Urinary bladder (tissue), 4 donors: ENCODE measurements at places on chromosomes 11 and 22. TPM values are rescaled to one million over a fixed set of nuclear protein-coding genes. Genes with fewer than 3 reads are reported as not detected.

DNA sequence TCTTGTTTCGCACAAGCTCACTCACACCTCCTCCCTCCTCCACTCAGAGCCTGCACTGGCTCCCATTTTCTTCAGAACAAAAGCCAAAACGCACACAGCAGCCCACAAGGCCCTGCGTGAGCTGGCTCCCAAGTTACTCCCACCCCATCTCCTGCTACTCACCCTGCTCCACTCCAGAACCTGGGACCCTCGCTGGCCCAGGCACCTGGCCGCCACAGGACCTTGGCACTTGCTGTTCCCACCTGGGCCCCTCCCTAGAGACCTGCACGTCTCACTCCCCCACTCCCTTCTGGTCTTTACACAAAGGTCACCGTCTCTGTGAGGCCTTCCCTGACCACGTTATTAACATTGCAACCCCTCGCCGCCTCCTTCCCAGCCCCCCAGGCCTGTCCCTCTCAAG is 945 bp upstream of the MFNG start:
- no peak for DNase-seq

DNA sequence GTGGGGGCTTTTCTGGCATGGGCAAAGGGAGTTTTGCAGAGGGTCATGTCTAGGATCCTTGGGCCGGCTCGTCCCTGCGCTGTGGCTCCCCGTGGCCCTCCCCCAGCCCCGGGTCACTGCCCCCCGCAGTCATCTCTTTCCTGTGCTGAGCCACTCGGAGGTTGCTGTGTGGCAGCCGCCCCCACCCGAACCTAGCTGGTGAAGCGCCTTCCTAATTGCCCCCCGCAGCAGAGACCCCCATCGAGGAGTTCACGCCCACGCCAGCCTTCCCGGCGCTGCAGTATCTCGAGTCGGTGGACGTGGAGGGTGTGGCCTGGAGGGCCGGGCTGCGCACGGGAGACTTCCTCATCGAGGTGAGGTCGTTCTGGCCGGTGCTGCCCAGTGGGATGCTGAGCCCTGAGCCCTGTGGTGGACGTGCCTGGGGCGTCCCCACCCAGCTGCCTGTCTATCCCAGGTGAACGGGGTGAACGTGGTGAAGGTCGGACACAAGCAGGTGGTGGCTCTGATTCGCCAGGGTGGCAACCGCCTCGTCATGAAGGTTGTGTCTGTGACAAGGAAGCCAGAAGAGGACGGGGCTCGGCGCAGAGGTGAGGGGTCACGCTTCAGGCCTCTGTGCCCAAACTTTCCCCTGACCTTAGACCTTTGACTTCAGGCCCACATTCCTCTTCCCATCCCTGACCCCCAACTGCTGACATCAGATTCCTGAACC is 32.0 kb downstream of the SHANK3 start:
- DNase-seq: no peak

- DNase-seq: no peak
Measured at GRCh38 chr11:125346179-125346530, 149.9 kb downstream of the FEZ1 start.

GRCh38 chr11:85945788-85946187 is 90.6 kb downstream of the CCDC83 start:
- DNase-seq: no peak

GRCh38 chr11:62671608-62672389 is at the start of the genes LBHD1 and UQCC3:
Gene LBHD1, minus strand, starts transcription at chr11:62672267. Its CDS starts 2,236 bp downstream, at chr11:62670031.
Gene UQCC3, plus strand, starts transcription at chr11:62671673. Its CDS starts 73 bp downstream, at chr11:62671746.
- peak; percentile 71 for DNase-seq

The MRGPRX3 gene
- not detected for total RNA-seq

GRCh38 chr11:128040603-128041002 is 546.8 kb downstream of the ETS1 start:
- DNase-seq: no peak

DNA sequence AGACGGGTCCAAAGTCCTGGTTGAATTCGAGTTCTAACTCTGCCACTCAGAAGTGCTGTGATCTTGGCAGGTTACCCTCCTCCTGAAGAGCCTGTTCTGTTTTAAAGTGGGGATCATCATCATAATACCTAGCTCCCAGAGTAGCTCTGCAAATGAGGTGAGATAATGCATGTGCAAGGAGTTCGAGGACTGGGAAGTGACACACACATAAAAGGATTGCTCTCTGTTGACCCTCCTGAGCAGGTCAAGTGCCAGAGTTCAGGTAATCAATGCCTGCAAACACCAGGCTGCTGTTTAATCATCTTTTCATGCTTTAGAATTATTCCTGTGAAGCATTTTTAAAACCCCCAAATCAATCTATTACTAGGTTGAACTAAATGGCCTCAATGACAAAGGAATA is 19.9 kb downstream of the RCN1 start:
- no peak for DNase-seq

DNA sequence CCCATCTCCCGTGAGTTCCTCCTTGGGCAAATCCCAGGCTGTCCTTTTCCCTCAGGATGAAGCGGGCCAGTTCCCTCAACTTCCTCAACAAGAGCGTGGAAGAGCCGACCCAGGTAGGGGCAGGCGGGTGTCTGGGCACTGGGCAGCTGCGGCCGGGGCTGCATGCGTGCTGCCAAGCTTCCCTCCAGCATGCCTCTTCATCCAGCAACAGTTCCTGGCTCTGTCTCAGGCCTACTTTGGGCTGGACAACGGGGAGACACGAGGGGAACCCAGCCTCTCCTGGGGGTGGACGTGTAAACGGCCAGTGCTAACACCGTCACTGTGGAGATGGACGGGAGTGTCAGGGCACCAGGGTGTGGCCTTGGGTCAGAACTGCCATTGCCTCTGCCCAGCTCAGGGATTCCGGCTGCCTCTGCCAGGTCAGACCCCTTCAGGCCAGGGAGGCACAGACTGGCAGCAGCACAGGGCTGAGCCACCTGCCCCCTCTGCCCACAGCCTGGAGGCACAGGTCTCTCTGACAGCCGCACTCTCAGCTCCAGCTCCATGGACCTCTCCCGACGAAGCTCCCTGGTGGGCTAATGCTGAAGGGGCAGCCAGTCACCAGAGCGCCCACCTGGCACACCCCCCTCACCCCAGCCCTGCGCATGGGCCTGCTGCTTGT is 1.9 kb upstream of the RAB1B start:
- no peak for DNase-seq

- DNase-seq: no peak
Measured at GRCh38 chr22:47064016-47064415, 301.6 kb downstream of the TBC1D22A start.

DNA sequence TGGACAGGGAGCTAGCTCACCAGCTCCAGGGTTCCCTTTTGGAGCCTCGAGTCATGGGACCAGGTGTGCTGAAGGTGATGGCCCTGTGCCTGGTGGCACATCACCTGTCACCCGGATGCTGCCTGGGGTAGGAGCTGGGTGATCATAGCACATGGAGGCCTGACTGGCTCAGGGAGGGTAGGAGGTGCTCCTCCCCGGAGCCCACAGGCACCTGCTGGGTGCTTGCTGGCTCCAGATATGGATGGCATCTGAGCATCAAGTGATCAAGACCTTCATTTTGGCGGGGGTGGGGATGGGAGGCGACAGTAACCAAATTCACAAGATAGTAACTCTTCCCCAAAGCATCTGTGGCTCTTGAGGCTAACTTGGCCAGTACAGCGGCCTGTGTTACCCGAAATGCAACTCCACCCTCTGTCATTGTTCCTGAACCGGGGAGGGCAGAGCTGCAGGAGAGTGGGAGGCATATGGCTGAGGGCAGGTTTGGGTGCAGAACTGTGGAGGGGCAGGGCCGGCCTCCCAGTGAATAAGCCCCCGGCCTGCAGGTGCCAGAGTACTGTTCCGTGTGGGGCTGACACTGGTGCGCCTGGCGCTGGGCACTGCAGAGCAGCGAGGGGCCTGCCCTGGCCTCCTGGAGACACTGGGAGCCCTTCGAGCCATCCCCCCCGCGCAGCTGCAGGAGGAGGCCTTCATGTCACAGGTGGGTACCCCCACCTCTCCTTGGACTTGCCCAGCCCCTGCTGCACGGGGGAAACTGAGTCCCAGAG is 4.7 kb downstream of the TBC1D10C start:
- DNase-seq: no peak

The GAS2L1 gene
- total RNA-seq: 4.8 TPM

GRCh38 chr11:43833657-43834073 is 47.0 kb upstream of the ALKBH3 start:
- DNase-seq: no peak

DNA sequence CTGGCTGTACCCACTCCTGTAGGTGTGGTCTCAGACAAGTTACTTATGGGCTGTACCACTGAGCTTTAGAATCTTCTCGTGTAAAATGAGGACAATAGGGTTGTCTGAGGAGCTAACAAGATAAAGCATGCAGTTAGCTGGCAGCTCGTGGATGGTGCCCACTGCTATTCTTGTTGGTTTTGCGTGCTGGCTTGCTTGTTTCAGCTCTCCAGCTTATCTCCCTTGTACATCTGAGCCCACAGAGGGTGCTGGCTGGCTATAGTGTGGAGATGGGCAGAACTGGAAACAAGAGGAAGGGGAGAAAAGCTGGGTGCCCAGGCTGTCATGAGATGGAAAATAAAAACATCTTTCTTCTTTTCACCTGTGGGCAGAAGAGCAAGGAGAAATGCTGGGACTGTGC is 46.5 kb upstream of the GALNT18 start:
- DNase-seq: no peak

DNA sequence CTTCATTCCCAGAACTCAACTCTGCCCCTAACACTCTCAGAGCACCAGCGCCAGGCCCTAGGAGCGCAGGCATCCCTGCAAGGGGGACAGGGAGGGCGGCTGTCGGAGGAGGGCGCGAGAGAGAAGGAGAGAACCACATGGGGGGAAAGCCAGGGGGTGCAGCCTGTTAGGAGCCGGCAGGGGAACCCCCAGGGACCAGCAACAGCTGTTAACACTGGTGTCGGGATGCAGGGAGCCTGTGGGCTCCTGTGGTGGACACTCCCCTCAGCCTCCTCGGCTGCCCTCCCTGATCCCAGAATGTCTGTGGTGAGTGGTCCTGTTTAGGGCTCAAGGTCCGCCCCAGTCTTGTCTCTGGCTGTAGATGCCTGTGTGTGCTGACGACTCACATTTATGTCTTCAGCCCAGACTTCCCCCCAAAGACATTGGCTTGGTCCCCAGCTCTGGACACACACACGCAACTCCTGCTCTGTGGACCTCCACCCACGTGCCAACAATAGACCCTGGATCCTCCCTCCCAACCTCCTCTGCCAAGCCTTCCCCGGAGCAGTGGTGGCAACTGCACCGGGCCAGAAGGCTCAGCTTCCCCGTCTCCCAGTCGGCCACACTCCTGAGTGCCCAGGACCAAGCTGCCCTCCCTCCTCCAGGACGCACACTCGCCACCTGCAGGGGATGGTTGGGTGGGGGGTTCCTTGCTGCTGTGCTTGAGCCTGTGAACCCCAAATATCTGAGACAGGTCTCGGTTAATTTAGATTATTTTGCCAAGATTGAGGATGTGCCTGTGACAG is 817 bp upstream of the IFITM5 start:
- DNase-seq: no peak

DNA sequence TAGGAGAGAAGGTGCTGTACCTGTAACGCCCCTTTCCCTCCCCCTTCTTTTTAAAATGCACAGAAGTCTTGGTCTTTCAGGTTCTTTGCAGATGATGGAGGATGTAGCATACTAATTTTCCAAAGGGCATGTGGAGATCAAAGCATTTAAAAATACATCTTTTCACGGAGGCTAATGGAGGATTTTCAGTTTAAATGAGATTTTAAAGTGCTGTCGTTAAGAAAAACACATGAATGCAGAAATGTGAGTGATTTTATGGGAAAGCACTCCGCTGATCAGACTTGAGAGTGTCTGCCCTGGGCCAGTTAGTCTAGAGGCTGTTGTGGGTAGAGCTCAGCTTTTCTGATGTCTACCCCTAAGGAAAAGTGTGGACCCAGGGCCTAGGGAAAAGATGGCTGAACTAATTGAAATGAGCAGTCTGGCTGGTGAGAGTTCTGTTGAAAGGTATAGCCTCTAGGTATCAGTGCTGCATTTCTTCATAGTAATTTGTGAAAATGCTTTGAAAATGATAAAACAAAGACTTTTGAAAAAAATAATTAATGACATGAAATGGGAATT is 2.5 kb downstream of the AMOTL1 start:
- DNase-seq: no peak

GRCh38 chr11:110128161-110128560 is 35.0 kb downstream of the ZC3H12C start:
- DNase-seq: no peak

- no peak for DNase-seq
Measured at GRCh38 chr11:128707681-128708080, 13.8 kb downstream of the FLI1 start.

GRCh38 chr11:35566181-35566580 is 40.8 kb upstream of the PAMR1 start:
- DNase-seq: no peak
